ENCODE measurements at places on chromosomes 5 and 9. TPM values are rescaled to one million over a fixed set of nuclear protein-coding genes. Genes with fewer than 3 reads are reported as not detected.
A peak's percentile ranks its signal among the peaks of the same experiment; 100 is the strongest.

Gene IFNA21
- not detected for polyA plus RNA-seq

Gene ANKRD20A1
- polyA plus RNA-seq: 0.48 TPM

Gene NR2F1-AS1
- polyA plus RNA-seq: 20.7 TPM

Gene CCDC183
- polyA plus RNA-seq: 0.47 TPM

Gene FOXI1
- not detected for polyA plus RNA-seq

Gene CYLC2
- not detected for polyA plus RNA-seq

Gene SLC36A3
- not detected for polyA plus RNA-seq

Gene SHOC1
- 0.02 TPM for polyA plus RNA-seq

Gene SPATA6L
- 0.69 TPM for polyA plus RNA-seq

Gene SPAAR
- polyA plus RNA-seq: 1.4 TPM

Gene BTNL8
- not detected for polyA plus RNA-seq

DNA sequence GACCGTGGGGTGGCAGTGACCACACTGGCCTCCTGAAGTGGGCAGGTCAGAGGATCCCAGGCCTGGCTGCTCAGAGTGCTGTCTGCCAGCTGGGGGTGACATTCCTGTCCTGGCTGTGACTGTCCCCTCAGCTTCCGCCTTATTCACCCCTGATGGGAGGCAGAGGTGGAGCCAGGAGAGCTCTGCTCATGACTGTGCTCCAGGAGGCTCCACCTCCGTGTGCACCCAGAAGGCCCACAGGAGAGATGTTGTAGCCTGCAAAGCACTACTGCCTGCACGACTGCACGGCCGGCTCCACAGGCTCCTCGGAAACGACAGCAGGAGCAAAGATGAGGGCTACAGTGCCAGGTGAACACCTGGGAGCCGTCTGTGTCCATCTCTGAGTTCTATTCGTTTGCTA lies 60.9 kb downstream of the ROPN1L start:
- no peak for DNase-seq

DNA sequence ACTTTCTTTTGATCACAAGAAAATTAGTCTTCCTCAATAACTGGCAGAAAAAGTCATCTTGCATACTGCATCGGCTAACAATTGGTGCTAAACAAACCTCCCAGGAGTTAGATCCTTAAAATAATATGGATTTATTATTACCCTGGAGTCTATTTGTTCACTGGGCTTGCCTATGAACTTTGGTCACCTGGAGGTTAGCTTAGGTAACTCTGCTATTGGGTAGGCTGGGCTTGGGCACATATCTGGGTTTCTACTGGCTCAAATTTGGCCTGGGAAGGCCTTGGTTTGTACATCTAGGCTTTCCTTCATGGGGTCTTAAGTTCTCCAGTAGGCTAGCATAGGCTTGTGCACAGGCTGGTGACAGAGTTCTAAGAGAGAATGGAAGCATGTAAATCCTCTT lies 279.9 kb downstream of the RASEF start:
- DNase-seq: no peak

DNA sequence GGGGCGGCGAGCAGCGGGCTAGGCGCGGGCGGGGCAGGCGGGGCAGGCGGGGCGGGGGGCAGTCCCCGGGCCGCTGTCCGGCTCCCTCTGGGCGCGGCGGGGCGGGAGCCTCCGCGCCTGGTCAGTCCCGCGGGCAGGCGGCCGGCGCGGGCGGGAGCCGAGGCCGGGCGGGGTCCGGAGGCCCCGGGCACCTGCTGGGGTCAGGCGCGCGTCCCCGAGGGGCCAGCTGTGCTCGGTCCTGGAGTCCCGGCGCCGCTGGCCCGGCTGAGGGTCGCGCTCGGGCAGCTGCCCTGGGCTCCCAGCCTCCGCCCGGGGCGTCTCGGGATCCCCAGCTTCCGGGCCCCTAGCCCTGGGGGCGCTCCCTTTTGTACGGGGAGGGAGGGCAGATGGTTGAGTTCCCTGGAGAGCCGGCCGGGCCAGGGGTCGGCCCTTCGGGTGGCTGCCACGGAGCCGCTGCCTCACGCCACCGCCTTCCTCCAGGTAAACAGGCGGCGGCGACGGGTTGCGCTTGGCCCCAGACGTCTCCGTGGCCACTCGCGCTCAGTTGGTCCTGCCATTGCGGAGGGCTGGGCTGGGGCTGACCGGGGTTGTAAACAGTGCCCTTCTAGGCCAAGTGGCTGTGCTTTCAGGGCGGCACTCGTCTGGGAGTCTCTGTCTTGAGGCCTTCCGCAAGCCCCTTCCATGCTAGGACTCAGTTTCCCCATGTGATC lies 473 bp downstream of the ZBTB34 start:
- DNase-seq: no peak

GRCh38 chr5:67123819-67124218 lies 72.8 kb downstream of the CD180 start:
- DNase-seq: no peak

DNA sequence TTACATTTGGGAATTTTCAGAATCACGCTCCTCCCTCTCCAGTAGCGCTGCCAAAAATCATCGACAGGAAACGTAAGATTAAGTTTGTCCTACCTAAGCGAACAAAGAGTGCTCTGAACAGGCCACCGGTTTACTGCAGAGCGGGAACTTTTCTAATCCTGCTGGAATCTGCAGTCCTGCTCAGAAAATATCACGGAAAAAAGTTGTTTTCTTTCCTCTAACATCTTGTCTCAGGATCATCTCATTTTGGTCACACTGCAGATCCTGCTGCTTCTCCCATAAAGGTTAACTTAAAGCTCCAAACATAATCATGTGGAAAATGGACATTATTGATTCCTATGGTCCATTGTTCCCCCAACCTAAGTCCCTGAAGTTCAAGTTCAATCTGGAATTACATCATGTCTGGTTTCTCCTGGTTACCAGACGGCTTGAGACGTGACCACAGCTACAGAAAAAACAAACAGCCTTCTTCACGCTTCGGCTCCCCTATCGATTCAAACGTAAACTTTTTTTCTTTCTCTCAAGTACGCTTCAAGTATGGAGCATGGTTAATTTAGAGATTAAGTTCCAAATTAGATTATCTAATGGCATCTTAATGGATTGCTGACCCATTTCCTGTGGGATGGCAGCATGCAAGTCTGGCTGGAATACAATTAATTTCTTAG lies 217.6 kb downstream of the NFIB start:
- no peak for DNase-seq

GRCh38 chr5:147733075-147733474 lies 49.5 kb downstream of the JAKMIP2 start:
- no peak for DNase-seq

GRCh38 chr5:91177639-91178038 lies 205.5 kb downstream of the ARRDC3 start:
- no peak for DNase-seq

GRCh38 chr9:71975833-71976232 lies 64.4 kb downstream of the C9orf85 start:
- no peak for DNase-seq

GRCh38 chr5:110542949-110543348 lies 183.5 kb downstream of the TMEM232 start:
- DNase-seq: no peak

GRCh38 chr5:147737921-147738320 lies 44.6 kb downstream of the JAKMIP2 start:
- no peak for DNase-seq

DNA sequence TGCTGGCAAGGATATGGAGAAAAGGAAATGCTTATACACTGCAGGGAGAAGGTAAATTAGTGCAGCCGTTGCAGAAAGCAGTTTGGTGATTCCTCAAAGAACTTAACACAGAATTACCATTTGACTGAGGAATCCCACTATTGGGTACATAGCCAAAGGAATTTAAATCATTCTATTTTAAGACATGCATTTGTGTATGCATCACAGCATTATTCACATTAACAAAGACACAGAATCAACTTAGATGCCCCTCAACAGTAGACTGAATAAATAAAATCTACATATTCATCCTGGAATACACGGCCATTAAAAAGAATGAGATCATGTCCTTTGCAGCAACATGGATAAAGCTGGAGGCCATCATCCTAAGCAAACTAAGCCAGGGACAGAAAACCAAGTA lies 510.1 kb upstream of the CDH9 start:
- DNase-seq: no peak

- DNase-seq: no peak
Measured at GRCh38 chr5:178651046-178651810, 24.4 kb upstream of the CLK4 start.

DNA sequence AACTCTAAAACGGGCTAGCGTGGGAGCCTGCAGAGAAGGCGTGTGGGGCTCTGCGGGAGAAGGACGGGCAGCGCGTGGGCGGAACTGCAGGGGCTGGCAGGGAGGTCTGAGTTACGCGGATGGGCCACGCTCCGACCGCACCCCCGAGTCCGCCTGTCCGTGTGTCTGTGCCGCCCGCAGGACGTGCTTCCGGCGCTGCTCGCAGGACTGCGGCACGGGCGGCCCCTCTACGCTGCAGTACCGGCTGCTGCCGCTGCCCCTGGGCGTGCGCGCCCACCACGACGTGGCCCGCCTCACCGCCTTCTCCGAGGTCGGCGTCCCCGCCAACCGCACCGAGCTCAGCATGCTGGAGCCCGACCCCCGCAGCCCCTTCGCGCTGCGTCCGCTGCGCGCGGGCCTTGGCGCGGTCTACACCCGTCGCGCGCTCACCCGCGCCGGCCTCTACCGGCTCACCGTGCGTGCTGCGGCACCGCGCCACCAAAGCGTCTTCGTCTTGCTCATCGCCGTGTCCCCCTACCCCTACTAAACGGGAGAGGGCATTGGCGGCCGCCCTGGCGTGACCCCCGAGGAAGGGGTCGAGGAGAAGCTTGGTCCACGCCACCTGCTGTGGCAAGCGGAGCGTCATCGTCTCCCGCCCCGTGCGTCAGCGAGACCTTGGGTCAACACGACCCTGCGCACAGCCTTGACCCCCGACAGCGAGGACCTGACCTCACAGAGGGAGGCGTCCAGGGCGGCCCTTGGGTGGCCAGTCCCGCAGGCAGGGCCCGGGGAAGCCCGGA lies 11.4 kb upstream of the ASS1 start:
- DNase-seq: peak; percentile 74

GRCh38 chr5:123610665-123611405 lies 98.9 kb downstream of the CSNK1G3 start:
- no peak for DNase-seq

GRCh38 chr5:850511-851006 lies at the start of gene ZDHHC11:
Gene ZDHHC11 (minus strand): TSS chr5:850986. CDS start chr5:850602, 384 bp downstream.
- peak; percentile 12 for DNase-seq

DNA sequence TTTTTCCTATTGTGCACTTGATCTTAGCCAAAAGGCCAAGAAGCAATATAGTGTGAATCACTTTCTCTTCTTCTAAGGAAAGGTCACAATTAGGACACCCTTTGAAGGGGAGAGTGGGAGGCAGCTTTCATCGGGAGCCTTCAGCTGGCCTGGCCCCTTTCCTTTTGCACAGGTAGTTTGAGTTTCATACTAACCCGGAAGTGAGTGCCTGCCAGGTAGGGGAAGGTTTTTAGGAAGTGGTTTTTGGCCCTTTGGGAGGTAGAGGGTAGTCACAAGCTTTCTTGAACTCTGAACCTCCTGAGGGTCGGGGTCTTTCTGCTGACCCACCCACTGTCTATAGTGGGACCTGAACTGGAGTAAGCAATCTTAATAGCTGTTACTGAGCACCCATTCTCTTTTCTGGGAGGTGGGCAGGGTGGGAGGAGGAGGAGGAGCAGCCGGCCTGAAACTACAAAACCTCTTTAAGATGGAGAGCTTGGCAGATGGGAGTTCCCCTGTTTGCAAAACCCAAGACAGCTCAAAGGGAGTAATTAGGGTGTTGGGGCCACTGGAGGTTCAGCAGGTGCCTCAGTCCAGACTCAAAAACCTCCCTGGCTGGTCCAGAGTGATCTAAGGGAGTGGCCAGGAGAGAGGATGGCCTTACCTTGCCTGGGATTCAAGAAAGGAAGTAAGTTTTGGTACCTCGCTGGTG lies 6.0 kb downstream of the LARP1 start:
- DNase-seq: no peak

DNA sequence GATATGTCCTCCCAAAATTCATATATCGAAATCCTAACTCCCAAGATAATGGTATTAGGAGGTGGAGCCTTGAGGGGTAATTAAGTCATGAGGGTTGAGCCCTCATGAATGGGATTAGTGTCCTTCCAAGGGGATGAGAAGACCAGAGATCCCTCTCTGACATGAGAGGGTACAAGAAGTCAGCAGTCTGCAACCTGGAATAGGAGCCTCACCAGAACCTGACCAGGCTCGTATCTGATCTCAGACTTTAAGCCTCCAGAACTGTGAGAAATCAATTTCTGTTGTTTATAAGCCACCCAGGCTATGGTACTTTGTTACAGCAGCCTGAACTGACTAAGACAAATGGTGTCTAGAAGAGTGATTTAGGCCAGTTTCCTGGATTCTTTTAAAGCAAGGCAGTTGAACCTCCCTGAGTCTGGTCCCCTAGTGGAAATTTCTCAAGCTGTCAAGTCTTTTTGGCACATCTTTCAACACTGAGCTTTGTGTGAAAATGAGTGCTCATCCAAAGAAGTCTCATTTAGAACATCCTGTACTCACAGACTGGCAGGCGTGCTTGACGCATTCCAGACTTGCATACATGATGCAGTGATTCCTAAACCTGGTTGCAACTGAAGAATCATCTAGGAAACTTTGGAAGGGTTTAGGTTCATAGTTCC lies 254.8 kb upstream of the PPP1R2B start:
- no peak for DNase-seq

- DNase-seq: no peak
Measured at GRCh38 chr5:179176571-179177230, 116.5 kb downstream of the ZNF354C start.

- DNase-seq: no peak
Measured at GRCh38 chr9:85223506-85224125, 518.1 kb downstream of the AGTPBP1 start.

DNA sequence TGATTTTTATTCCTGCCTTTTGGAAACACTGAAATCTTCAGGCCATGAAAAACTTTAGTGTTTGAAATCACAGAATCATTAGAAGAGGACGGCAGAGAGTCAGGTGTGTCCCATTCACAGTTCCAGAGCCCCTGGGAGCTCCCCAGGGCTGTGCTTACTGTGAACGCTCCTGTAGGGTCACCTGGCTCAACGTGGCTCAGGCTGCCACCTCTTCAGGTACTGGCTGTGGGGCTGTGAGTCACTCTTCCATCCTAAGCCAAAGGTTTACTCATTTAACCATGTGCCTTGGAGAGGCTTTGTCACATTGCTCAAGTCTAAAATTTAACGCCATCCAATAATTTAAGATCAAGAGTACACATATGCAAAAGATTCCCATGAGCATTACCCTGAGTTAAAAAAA lies 50.2 kb upstream of the FSTL4 start:
- no peak for DNase-seq

- DNase-seq: peak; percentile 51
Measured at GRCh38 chr5:38433160-38433861, 123.1 kb downstream of the LIFR start.

GRCh38 chr5:38872826-38873225 lies 27.0 kb downstream of the OSMR start:
- DNase-seq: no peak

- no peak for DNase-seq
Measured at GRCh38 chr5:2272755-2273154, 390.0 kb upstream of the IRX4 start.

DNA sequence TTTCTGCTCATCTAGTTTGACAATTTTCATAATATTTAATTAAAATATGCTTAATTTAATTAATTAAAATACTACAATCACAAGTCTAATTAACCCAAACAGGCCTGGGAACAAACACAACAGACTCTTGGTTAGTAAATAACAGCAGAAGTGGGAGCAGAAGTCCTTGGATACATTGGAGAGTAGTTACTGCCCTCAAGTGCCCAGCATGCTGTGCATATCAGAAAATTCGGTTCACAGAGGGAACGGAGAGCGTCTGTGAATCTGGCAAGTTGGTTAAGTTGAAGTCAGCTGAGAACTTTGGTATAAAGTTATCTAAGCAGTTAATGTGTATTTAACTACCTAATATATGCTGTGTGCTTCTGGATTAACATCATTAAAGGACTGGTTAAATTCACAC lies 87.0 kb upstream of the ATG10 start:
- DNase-seq: no peak

- DNase-seq: no peak
Measured at GRCh38 chr9:93193388-93194220, 9.7 kb downstream of the WNK2 start.
